Activated T-helper 1 cell treated with Interleukin-2 at 50 U/mL for 16 hours (primary cell): ENCODE measurements at places on chromosomes 7 and 10.
A peak's percentile ranks its signal among the peaks of the same experiment; 100 is the strongest.

- no peak for DNase-seq
These were observed 17.4 kb downstream of the FOXP2 start for GRCh38 chr7:114432061-114432460.

- DNase-seq = no peak
These were observed 50.2 kb downstream of the CAMK2B start for GRCh38 chr7:44275146-44275545.

- no peak for DNase-seq
These were observed 5.6 kb downstream of the UROS start for GRCh38 chr10:125817337-125817946.

- no peak for DNase-seq
These were observed 312.1 kb downstream of the PRKG1 start for GRCh38 chr10:51386248-51386885.

GRCh38 chr7:76267894-76268183, 34.6 kb upstream of the HSPB1 start:
- no peak for DNase-seq

DNA sequence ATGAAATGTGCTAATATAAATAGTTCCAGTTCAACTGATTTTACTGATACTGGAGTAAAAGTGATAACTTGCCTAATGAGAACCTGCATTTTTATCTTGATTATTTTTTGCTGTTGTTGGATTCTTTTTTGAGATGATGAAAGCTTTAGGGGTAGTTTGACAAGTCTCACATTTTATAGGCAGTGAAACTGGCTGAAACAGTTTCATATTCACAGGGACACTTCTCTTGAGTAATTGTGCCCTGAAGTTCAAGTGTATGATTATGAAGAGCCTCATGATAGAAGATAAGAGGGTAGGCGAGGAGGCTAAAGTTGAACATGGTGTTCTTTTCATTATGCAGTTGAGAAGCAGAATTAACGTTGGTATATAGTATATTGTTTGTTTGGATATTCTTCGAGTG, 5.1 kb downstream of the AUTS2 start:
- no peak for DNase-seq

- peak; percentile 1 for DNase-seq
These were observed 68.9 kb downstream of the MYOF start for GRCh38 chr10:93413252-93413689.

DNA sequence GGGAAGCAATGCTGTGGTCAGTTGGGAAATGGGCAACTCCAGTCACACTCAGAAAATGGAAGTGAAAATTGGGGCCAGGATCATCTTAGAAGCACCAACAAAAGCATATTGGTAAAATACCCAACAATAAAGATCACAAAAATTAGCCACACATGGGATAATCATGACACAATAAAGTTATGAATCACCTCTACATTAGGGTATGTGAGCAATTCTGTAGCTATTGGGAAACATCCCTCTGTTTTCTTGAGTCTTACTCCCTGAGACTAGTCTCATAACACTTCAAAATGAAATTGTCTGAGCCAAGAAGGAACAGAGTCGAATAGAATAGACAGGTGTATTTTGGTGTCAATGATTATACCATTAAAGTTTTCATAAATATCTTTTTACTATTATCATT, 178.3 kb downstream of the DYNC1I1 start:
- no peak for DNase-seq

GRCh38 chr10:42932735-42933447, 144.0 kb upstream of the RET start:
- DNase-seq = no peak

DNA sequence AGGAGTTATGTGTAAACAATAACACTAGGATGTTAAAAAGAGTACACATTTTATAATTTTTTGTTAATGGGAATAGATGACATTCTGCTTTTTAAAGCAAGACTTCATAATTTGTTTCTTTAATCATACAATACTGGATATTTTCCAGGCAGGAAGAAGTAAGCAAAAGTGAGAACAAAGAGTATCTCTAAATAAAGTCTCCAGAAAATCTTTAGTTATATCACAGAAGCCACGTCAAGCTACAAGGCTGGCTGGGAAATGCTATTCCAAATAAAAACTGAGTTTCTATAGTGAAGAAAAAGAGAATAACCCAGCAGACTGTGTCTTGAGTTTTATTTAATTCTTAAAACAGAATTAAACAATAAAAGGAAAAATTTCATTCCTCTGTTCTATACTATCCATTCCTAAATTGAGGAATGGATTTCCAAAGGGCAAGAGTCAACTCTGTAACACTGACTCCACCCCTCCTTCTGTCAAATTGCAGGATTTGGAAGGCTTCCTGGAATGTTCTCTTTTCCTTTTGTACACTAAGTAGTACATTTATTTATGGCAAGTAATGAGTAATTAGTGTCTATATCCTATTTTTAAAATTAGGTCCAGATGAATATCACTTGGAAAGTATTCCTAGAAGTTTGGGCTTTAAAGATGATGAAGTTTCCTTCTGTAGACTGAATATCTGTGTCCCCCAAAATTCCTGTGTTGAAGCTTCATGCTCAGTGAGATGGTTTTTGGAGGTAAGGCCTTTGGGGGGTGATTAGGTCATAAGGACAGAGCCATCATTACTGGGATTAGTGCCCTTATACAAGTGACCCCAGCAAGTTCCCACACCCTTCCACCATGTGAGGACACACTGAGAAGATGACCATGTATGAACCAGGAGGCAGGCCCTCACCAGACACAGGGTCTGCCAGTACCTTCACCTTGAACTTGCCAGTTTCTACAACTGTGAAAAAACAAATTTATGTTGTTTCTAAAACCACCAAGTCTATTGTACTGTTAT, 290.9 kb downstream of the CRPPA start:
- no peak for DNase-seq

- peak; percentile 82 for DNase-seq
These were observed at the start of gene STRIP2 for GRCh38 chr7:129433847-129434674. TSS of gene STRIP2 (plus strand) at chr7:129434432. CDS start at chr7:129434473, 41 bp downstream.

DNA sequence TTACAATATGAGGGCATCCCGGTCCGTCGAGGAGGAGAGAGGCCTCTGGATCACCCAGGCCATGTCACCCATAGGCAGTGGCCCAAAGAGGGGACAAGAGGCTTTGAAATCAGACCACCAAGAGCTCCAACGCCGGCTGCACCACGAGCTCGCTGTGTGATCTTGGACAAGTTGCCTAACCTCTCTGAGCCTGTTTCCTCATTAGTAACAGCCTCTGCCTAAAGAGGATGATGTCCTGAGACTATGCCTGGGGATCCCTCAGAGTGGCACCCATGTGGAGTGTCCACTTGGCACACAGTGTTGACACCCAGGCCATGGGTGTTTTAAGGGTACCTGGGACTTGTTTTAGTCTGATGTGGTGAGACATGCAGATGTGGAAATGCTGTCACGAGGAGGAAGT, 50.8 kb downstream of the MICALL2 start:
- DNase-seq = no peak

DNA sequence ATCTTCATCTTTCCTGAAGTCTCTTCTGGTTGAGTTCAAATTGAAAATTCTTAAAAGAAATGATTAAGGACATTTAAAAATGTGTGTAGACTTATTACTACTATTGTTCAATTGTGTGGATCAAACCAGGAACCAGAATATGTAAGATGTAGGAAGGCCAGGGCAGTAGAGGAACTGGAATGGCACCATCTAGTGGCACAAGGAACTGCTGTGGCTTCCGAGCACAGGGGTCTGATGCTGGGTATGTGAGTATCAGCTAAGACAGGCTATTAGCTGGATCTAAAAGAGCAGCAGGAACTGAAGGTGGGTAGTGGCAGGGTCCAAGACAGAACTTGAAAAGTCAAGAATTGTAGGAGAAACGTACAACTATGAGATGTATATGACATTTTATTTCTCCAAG, 247.3 kb downstream of the SEMA3A start:
- DNase-seq = no peak

GRCh38 chr7:70565721-70566370, 566.1 kb upstream of the GALNT17 start:
- DNase-seq = no peak

DNA sequence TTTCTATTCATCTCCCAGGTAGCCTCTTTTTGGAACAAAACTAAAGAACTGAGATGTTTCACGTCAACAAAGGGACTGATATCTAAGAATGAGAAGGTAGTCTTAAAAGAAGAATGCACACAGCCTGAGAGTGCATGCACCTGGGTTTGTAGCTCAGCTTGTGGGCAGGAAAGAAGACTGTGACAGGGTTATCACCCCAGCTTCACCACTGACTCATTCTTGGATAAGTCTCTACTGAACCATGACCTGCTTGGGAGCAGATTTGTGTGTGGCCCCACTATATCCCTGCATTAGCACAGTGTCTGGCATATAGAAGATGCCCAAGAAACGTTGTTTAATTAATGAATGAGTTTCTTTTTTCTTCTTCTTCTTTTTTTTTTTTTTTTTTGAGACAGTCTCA, 187.5 kb downstream of the GPAM start:
- DNase-seq = no peak

DNA sequence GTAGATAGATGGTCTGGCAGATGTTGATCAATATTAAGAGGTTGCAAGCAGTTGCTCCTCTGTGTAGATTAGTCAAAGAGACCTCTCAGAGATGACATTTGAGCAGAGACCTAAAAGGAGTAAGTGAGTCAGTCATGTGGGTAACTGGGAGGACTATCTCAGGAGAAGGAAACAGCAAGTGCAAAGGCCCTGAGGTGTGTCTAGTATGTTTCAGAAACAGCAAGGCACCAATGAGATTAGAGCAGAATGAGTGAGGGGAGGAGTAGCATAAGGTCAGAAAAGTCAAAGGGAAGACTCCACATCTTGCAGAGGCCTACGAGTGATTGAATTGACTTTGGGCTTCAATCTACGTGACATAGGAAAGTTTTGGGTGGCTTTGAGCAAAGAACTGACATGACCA, 89.8 kb upstream of the COL1A2 start:
- DNase-seq = no peak

GRCh38 chr10:126839094-126839761, 66.0 kb upstream of the DOCK1 start:
- DNase-seq = no peak

- DNase-seq = no peak
These were observed 55.5 kb downstream of the ZNF277 start for GRCh38 chr7:112262036-112262435.

- DNase-seq = no peak
These were observed 50.1 kb downstream of the SFTPD start for GRCh38 chr10:79898597-79899325.

- no peak for DNase-seq
These were observed 62.5 kb downstream of the MKI67 start for GRCh38 chr10:128063736-128064107.

DNA sequence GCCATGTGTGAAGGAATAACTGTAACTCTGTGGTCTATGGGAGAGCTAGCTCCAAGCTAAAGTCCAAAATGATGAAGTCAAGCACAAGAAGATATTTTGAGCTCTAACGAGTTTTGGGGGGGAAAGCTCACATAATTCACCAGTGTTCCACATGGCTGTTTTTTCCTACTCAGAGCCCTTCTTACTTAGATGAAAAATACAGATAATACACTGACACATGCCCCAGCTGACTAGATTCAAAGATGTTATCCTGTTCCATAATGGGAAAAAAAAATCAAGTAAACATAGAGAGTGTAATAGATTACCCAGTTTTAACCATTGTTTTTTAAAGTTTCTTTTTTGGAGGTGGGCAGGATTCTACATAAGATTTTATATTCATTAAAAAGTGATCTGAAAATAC, 86.6 kb downstream of the PRLHR start:
- DNase-seq = no peak

DNA sequence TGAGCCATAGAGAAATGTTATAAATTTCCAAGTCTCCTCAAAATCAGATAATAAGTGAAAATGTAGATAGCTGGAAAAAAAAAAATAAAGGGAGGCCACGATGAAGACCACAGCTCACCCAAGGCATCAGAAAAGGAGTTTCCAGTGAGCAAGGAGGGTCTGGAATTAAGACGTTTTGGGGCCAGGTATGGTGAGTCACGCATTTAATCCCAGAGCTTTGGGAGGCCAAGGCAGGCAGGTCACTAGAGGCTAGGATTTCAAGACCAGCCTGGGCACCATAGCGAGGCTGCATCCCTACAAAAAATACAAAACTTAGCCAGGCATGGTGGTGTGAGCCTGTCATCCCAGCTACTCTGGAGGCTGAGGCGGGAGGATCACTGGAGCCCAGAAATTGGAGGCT, 65.5 kb downstream of the ASB13 start:
- no peak for DNase-seq

- no peak for DNase-seq
These were observed 529 bp downstream of the CLDN3 start for GRCh38 chr7:73769481-73770001.

DNA sequence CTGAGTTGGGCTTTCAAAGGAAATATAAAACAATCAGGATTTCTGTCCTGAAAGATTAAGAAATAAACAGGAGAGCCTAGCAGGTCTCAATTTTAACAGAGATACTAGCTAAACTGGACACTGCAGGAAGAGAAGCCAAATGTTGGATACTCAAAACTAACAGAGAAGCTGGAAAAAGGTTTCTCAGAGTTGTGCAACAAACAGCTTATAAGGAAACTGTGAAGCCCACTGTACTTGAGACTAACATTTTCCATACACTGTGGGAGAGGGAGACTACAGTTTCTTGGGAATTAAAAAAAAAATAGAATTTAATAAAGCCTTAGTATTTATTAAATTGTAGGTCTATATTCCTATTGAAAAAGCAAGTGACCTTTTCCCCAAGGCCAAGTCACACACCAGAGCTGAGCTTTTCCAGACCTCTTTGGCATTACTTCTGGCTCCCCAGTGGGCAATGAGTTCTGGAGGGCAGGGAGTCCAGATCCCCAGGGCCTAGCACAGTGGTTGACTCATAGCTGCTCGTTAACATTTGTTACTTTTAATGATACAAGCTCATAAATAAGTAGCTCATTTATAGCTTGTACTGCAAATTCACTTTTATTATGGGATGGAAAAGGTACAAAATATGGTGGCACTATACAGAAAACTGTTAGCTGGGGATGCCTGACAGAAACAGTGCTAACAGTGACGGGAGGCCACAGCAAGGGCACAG, 68.3 kb downstream of the MINDY3 start:
- no peak for DNase-seq
